ENCODE measurements at places on chromosomes 2 and 18.
A peak's percentile ranks its signal among the peaks of the same experiment; 100 is the strongest.

DNA sequence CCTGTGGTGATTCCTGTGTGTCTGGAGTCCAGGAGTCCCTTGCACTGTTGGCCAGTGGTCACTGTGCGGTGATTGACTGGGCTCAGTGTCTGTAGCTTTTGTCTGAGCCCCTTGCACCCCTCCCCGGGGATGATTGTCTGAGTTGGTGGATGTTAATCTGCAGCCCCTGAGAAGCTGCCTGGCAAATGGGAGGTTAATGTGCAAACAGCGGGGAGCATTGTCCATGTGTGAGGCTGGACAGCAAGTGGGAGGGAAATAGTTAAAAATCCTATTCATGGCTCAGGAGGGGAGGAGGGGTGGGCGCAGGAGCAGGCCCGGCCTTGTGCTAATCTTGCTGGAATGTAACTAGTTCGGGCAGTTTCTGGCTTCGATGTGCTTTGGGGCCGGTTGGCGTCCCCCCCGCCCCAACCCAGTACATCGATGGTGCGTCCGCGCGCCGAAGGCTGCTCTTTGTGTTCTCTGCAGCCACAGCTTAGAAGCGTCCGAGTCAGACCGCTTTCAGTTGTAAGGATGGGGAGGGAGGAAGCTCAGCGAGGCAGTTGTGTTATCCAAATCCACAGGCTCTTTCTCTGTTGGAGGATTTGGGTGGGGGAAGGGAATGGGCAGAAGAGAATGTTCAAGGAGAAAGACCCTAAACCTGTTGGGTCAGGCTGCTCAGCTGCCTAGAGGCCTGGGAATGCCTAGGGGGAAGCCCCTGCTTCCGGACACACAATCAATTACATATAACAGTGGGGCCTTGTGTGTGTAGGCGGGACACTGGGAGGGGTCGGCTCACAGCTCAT is 71.8 kb downstream of the TGOLN2 start:
- DNase-seq = peak; percentile 76

DNA sequence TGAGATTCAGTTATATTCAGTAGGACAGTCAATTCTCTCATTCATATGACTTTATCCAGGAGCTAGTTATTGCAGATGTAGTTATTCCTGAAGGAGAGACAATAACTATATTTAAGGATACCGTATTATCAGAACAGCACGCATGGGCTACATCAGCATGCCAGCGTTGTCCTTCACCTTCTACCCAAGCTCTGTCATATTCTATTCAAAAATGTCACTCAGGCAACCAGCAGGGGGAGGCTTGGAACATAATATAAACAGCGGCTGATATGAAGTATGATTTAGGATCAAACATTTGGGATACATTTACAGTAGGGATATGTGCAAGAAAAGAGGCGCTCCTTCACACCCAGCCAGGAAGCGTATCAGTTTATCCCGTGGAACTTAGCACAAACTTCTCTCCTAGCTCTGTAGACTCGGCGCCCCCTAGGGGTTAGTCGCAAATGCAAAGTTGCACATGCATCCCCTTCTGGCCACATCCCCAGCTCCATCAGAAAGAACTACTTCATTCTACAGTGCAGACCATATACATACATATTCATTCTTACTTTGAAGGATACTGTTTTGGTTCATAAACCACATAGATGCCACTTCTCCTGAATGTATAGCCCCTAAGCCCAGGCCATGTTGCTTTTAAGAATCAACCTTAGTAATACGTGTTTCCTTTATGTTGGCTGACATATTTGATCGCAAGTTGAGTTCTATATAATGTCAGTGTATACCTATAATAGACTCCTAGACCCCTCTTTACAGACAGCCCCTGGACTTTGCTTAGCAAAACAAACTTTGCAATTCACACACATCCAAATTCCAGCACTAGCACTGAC is 759.4 kb downstream of the ADCYAP1 start:
- peak; percentile 22 for DNase-seq

DNA sequence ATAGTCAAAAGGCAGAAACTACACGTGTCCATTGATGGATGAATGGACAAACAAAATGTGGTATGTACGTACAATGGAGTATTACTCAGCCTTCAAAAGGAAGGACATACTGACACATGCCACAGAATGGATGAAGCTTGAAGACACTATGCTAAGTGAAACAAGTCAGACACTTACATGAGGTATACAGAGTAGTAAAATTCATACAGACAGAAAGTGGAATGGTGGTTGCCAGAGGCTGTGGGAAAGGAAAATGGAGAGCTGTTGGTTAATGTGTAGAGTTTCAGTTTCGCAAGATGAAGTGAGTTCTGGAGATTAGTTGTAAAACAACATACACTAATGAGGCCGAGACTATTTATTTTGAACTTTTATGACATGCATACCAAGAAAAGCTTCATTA is 67.4 kb upstream of the EPB41L3 start:
- no peak for DNase-seq

DNA sequence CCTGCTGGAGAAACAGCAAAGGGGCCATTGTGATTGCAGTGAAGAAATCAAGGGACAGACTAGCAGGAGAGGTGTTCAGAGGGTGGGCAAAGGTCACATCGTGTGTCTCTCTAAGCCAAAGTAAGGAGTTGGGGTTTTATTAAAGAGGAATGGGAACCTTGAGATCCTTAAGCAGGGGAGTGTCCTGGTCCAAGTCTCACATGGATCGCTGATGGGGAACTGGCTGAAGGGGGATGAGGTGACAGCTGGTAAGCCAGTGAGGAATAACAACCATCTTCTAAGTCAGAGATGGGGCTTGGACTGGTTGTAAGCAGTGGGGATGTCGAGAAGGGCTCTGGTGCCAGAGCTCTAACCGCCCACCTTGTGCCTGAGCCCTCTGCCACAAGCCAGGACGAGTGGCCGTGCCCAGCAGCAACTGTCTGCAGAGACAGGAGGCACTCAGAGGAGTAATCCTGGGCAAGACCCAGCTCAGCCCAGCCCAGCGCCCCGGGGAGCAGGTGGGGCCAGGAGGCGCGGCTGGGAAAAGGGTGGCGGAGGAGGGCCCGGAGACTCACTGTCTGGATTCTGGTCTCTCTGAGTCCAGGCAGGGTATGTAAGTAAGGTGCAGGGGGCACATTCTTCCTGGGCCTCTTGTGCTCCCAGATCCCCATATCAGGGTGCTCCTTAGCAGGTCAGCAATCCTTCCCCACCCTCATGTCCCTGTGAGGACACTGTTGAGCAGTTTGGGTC is 13.7 kb downstream of the WNT10A start:
- DNase-seq = no peak

- no peak for DNase-seq
Observed at GRCh38 chr18:11860594-11861450, 9.6 kb downstream of the CHMP1B start.

- DNase-seq = no peak
Observed at GRCh38 chr18:22057908-22058527, 111.4 kb upstream of the GATA6 start.

DNA sequence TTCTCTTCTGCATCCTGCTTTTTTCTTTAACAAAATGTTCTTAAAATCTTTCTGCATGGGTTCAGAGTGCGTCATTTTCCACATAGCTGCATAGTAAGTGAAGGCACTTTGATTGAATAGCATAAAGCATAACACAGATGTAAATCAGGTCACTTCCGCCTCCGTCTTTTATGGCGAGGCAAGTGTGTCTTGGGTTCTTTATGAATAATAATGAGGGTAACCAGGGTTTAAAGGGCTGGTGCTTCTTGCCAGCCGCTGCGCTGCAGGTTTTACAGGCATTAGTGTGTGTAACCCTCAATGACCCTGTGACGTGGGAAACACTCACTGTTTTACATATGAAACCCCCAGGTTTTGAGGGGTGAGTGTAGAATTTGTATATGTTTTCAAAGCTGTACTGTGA is 164.2 kb downstream of the MYT1L start:
- no peak for DNase-seq

GRCh38 chr18:35441857-35442595 is 55.7 kb downstream of the INO80C start:
- DNase-seq = no peak

GRCh38 chr2:58047373-58047935 is 848 bp downstream of the VRK2 start:
- no peak for DNase-seq

- no peak for DNase-seq
Observed at GRCh38 chr2:158723921-158724802, 71.0 kb upstream of the DAPL1 start.

DNA sequence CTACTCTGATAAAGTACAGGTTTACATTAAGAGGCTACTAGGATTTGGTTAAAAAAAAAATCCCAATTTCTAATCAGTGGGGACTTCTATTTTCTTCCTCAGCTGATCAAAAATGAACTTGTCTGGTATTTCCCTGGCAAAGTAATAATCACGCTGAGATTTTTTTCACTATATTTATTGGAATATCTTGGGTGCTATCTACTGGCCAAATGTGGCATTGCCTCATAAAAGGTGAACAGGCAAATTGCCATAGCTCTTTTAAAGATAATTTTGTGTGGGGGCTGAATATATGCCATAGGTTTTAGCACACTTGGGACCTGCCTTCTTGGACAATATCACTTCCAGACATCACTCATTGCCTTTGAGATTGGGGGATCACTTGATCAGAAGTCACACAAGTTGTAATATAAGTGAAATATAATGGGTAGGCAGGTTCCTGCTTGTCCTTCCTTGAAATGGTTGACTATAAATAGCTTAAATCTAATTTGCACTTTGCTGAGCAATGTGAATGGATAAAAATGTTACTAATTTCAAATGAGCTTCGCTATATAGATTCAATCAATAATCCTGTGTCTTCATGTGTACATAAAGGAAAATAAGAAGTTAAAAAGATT is 7.0 kb upstream of the NXPH2 start:
- DNase-seq = no peak

DNA sequence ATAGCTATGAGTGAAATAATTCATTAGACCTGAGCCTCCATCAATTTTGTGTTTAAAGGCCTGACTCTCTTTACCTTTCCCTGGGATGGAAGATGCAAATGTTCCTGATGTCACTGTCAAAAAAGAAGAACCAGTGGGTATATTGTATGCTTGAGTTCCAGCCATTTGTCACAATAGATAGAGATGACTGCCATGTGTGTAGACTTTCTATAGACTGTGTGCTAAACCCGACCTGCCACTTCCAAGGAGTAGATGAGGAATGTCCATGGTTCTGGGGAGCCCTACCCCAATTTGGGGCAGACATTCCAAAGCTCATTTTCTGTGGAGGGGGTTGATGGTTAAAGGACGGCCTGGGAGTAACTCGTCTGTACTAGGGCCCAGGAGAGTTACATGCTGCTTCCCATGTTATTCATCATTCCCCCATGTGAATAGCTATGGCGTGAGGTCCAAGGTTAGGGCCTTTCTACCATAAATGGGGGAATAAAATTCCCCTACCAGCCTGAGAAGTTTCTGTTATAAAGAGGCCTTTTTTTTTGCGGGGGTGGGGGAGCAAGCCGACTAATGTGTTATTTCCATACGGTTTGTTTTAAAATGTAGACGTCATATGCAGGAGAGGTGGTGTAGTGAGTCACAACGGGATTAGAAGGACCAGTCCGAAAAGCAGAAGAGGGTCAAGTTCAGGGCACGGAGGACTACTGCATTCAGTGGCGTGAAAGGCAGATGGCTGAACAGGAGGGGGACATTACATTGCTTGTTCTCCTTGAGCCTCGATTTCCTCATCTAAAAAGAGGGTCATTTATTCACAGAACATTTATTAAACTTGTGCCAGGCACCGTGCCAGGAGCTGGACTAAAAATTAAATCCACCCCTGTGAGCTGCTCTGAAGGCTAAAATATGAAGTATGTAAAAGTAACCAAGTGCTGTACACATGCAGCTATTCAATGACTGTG is 24.0 kb downstream of the IL1B start:
- no peak for DNase-seq

GRCh38 chr2:29108225-29108624 is 7.0 kb upstream of the CLIP4 start:
- DNase-seq = no peak

DNA sequence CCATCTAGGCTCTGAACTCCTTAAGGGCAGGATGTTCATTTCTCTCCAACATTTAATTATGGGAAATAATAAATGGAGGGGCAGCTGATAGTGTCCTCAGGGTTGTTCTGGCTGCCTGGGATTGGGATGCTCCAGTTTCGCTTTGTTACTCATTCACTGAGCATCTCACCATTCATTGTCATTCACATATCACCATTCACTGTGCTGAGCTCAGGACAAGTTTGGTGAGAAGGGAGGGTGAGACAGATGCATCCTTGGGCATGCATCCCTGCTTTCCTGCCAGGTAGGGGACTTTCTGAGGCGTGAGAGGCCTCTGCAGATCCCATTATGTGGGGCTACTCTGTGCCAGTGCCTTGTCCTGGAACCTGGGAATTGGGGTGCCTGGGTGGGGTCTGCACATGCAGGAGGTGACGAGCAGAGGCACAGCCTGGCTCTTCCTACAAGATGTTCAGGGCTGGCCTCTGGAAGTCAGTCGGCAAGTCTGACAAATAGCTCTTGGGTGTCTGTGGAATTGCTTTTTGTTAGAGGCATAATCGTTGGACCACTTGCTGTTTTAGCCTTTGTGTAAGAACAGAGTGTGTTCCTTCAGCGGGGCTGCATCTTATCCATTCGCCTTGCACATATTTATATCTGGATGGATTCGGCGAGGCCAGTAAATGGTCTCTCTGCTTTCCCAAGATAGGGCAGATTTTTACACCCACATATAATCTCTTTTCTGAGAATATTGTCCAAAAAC is 323.2 kb upstream of the THSD7B start:
- no peak for DNase-seq

DNA sequence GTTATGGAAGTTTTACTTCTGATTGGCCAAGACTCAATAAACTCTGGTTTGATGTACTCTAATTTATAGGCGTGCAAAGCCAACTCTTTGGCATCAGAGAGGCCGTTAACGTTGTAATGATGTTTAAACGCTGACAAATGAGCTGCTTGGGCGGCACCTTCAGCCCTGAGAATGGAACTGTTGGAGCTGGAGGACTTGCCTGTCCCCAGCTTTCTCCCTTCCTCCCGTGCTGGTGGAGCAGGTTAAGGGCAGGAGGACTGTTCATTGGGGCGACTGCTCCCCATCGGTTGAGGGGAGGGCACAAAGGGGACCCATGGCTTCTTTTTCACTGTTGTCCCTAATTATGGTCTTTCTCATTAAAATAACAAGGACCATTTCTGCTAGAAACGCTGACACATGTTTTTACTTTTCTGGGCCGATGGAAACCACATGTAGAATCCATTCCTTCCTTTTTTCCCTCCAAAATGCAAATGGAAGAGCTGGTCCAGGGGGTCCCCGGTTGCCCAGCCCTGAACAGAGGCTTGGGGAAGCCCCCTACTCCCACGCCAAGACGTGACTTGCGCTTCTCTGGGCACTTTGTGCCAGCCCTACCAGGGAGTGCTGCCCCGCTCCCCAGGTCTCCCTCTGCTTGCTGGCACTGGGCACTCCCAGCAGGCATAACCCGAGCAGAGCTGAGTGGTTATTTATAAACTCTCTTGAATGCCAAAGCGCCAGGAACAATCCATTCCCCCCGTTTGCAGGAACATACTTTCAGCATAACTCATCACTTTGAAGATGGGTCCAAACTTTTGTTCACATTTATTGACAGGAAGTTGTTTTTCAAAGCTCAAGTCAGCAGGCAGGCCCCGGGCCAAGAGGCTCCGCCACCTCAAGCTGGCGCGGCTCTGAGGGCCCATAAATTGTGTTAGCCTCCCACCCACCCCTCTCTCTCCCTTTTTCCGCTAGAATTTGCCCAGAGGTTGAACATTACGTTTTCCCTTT is 170.1 kb downstream of the ASB1 start:
- DNase-seq = no peak

Data from progenitor cell of endocrine pancreas (in vitro differentiated cells).